Pancreas (tissue), 10 donors: ENCODE measurements at places on chromosomes 5 and 9. TPM values are rescaled to one million over a fixed set of nuclear protein-coding genes. Genes with fewer than 3 reads are reported as not detected.
A peak's percentile ranks its signal among the peaks of the same experiment; 100 is the strongest.

Gene COQ4
- 27.9 TPM for total RNA-seq

Gene PHF24
- 0.06 TPM for total RNA-seq

Gene SLC6A7
- not detected for total RNA-seq

Gene APC
- 20.6 TPM for total RNA-seq

Gene S1PR3
- total RNA-seq, result 4.1 TPM

Gene KLHL3
- total RNA-seq, result 4.7 TPM

Gene CBY3
- not detected for total RNA-seq

Gene HARS1
- 30.9 TPM for total RNA-seq

Gene C9orf57
- total RNA-seq, result not detected

Gene ADAMTS16
- total RNA-seq, result 2.9 TPM

GRCh38 chr5:89545626-89546025 lies 662.6 kb upstream of the MEF2C start:
- H3K4me3 ChIP-seq, result no peak overlapping the region
- H3K27me3 ChIP-seq, result no peaks in the 10 kb centered on the region
- H3K4me1 ChIP-seq, result no peaks in the 10 kb centered on the region
- no peak overlapping the region for H3K27ac ChIP-seq
- DNase-seq, result no peak
- H3K36me3 ChIP-seq, result no peaks in the 10 kb centered on the region

- H3K4me1 ChIP-seq, result no peaks in the 10 kb centered on the region
- no peak for DNase-seq
- H3K27ac ChIP-seq, result no peak overlapping the region
- H3K4me3 ChIP-seq, result no peak overlapping the region
- H3K36me3 ChIP-seq, result no peaks in the 10 kb centered on the region
Observed at GRCh38 chr5:71996789-71997188, 110.5 kb upstream of the MAP1B start.

DNA sequence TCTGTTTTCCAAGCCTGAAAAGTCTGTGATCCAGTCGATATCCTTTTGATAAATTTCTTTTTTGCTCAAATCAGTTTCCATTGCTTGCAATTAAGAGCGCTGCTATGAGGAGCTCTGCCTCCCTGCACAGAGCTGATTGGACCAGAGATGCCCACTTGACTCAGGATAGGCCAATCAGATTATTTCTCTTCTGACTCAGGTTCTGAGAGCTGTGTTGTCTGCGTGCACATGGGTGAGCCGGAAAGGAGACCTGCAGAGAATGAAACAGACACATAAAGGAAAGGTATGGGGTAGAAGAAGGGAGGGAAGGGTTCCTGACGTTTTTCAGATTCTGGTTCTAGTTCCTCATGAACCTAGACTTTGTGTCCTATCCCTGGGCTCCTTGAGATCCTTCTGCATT lies 15.8 kb upstream of the FABP6 start:
- H3K27ac ChIP-seq, result no peak overlapping the region
- no peaks in the 10 kb centered on the region for H3K4me1 ChIP-seq
- H3K4me3 ChIP-seq, result no peak overlapping the region
- no peaks in the 10 kb centered on the region for H3K27me3 ChIP-seq
- DNase-seq, result no peak

DNA sequence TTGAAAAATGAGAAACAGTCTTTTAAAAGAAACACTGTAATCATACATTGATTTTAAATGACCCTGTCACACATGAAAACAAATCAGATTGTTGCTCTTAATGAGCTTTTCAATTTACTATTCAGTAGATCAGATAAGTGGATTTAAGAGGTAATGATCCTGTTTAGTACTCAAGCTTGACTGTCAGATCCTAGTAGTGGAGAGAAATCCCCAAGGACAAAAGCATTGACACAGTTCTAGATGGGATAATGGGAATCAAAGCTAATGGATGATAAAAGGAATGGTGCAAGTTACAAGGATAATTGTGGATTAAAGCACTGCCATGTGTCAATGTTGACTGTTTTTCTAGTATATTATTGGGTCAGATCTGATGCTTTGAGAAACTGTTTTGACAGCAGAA lies 142.3 kb upstream of the TLX3 start:
- no peak overlapping the region for H3K27ac ChIP-seq
- H3K4me1 ChIP-seq, result no peaks in the 10 kb centered on the region

- no peaks in the 10 kb centered on the region for H3K36me3 ChIP-seq
- H3K27me3 ChIP-seq, result no peaks in the 10 kb centered on the region
- no peaks in the 10 kb centered on the region for H3K4me1 ChIP-seq
- no peak overlapping the region for H3K27ac ChIP-seq
Observed at GRCh38 chr9:20040991-20041696, 252.3 kb upstream of the SLC24A2 start.

- DNase-seq, result no peak
- peak overlapping the region; percentile 70 for H3K27ac ChIP-seq
- H3K36me3 ChIP-seq, result no peaks in the 10 kb centered on the region
- peaks cover 5% of the 10 kb centered on the region for H3K4me1 ChIP-seq
Observed at GRCh38 chr9:99103054-99103895, 1.6 kb upstream of the TGFBR1 start.

GRCh38 chr5:149211566-149211965 lies 60.1 kb upstream of the AFAP1L1 start:
- no peak overlapping the region for H3K4me3 ChIP-seq
- no peaks in the 10 kb centered on the region for H3K36me3 ChIP-seq
- no peak overlapping the region for H3K27ac ChIP-seq
- H3K4me1 ChIP-seq, result no peaks in the 10 kb centered on the region

GRCh38 chr5:88702332-88702731 lies 180.7 kb downstream of the MEF2C start:
- H3K4me1 ChIP-seq, result no peaks in the 10 kb centered on the region
- no peak for DNase-seq
- H3K27ac ChIP-seq, result no peak overlapping the region
- H3K36me3 ChIP-seq, result no peaks in the 10 kb centered on the region
- no peak overlapping the region for H3K4me3 ChIP-seq

DNA sequence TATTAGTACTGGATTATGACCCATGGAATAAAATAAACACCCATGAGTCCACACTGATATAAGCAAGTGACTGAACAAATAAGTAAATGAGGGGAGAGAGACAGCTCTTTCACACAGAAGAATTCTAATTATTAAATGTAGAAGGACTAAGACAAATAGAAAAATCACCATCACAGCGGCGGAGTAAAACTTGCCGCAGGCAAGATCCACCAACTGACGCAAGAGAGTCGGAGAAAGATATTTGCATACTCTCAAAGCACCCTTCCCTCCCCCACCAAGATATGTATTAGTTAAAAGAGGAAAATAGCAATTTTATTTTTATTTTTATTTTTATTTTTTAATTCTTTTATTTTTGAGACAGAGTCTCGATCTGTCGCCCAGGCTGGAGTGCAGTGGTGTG lies 14.6 kb upstream of the N4BP3 start:
- H3K27me3 ChIP-seq, result no peaks in the 10 kb centered on the region
- DNase-seq, result no peak
- H3K4me3 ChIP-seq, result no peak overlapping the region

DNA sequence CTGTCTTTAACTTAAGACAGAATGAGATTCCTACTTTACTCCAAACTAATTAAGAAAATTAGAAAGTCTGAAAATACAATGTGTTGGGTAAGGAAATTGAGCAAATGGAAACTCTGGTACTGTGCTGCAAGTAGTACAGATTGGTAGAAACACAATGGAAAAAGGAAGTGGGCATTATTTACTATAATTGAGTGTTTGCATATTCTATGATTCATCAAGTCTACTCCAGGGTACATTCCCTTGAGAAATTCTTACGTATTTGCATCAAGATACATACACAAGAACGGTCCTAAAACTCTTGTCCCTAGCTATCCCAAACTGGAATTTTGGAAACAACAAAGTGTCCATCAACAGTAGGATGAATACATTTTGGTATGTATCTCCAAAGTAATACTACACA lies 123.5 kb upstream of the TARS1 start:
- no peak overlapping the region for H3K4me3 ChIP-seq
- H3K4me1 ChIP-seq, result no peaks in the 10 kb centered on the region
- no peaks in the 10 kb centered on the region for H3K27me3 ChIP-seq
- no peak for DNase-seq
- H3K36me3 ChIP-seq, result no peaks in the 10 kb centered on the region

DNA sequence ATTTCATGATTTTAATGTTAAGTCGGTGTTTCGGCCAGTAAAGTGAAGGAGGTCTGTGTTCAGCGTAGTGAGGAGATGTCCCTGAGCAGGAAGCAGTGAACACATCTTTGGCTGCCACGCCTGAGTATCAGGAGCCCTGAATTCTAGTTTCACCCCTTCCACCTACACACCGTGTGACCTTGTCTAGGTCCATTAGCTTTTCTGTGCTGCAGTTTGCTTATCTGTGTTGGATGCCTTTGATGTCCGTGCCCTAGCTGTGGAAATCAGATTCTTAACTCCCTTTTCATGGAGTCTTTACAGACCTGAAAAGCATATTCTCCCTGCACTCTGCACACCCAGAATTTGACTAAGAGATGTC lies 601 bp downstream of the FBXO38 start:
- peaks cover 25% of the 10 kb centered on the region for H3K4me1 ChIP-seq
- no peaks in the 10 kb centered on the region for H3K27me3 ChIP-seq
- DNase-seq, result no peak
- H3K27ac ChIP-seq, result peak overlapping the region; percentile 69

DNA sequence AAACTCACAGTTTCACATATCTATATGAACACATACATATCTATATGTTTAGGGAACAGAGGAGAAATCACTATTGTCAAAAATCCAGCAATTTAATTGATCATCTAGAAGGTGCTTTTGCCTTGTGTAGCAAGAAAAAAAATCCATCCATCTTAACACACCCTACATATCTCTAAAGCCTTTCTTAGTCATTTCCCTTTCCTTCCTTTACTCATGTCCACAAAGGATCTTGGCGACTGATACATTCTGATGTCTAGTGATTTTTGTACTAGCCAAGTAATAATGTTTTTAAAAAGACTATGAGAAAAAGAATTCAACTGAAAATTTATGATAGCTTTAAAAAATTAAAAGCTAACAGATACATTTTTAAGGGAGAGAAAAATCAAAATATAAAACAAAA lies 22.5 kb downstream of the ZDHHC21 start:
- H3K36me3 ChIP-seq, result no peaks in the 10 kb centered on the region
- H3K27ac ChIP-seq, result no peak overlapping the region
- peaks cover 7% of the 10 kb centered on the region for H3K4me1 ChIP-seq
- H3K4me3 ChIP-seq, result no peak overlapping the region
- H3K27me3 ChIP-seq, result no peaks in the 10 kb centered on the region

GRCh38 chr9:134716067-134716466 lies 74.5 kb downstream of the COL5A1 start:
- no peak overlapping the region for H3K4me3 ChIP-seq
- no peaks in the 10 kb centered on the region for H3K36me3 ChIP-seq
- no peaks in the 10 kb centered on the region for H3K27me3 ChIP-seq

- no peaks in the 10 kb centered on the region for H3K36me3 ChIP-seq
- peaks cover 3% of the 10 kb centered on the region for H3K4me1 ChIP-seq
- H3K27me3 ChIP-seq, result no peaks in the 10 kb centered on the region
- H3K4me3 ChIP-seq, result no peak overlapping the region
- H3K27ac ChIP-seq, result no peak overlapping the region
- no peak for DNase-seq
Observed at GRCh38 chr9:120872791-120873502, 4.0 kb downstream of the PHF19 start.

DNA sequence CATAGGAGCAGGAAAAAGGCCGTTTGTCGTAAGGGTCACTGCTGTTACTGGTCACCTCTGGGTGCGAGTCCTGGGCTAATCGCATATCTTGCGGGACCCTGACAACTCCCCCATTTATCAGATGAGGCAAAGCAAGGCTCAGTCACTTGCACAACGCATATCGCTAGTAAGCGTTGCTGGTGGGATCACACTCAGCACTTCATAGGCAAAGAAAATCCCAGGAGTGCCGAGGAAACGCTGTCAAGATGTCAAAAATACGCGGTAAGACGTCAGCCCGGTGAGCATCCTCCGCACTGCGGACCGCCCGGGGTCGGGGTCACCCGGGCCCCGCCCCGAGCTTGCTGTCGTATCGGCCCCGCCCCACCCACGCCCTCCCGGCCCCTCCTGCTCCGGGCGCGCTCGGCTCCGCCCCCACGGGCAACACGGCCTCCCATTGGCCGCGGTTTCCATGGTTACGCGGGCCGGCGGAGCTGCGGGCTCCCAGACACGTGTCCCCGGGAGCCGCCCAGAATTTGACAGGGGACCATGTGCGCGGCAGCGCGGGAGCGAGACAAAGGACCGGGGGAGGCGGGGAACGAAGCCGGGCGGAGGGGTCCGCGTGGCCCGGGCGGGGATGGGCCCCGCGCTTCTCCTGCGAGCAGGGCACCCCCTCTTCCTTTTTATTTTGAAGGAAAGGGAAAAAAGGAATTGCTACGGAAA lies 80.2 kb upstream of the IER5L start:
- no peaks in the 10 kb centered on the region for H3K36me3 ChIP-seq
- peak overlapping the region; percentile 35 for H3K4me3 ChIP-seq
- peaks cover 4% of the 10 kb centered on the region for H3K4me1 ChIP-seq
- no peak overlapping the region for H3K27ac ChIP-seq
- peaks cover 16% of the 10 kb centered on the region for H3K27me3 ChIP-seq

- H3K4me1 ChIP-seq, result peaks cover 16% of the 10 kb centered on the region
- no peaks in the 10 kb centered on the region for H3K36me3 ChIP-seq
- peak overlapping the region; percentile 21 for H3K27ac ChIP-seq
- no peaks in the 10 kb centered on the region for H3K27me3 ChIP-seq
- DNase-seq, result no peak
- no peak overlapping the region for H3K4me3 ChIP-seq
Observed at GRCh38 chr9:96052686-96053085, 177.2 kb downstream of the ERCC6L2 start.

- H3K27ac ChIP-seq, result no peak overlapping the region
- no peak for DNase-seq
Observed at GRCh38 chr5:133382661-133383579, 229.4 kb downstream of the FSTL4 start.

- H3K36me3 ChIP-seq, result no peaks in the 10 kb centered on the region
- H3K4me1 ChIP-seq, result no peaks in the 10 kb centered on the region
- no peak overlapping the region for H3K4me3 ChIP-seq
- H3K27me3 ChIP-seq, result no peaks in the 10 kb centered on the region
Observed at GRCh38 chr9:114722081-114722621, 40.2 kb upstream of the TEX48 start.

- H3K4me3 ChIP-seq, result no peak overlapping the region
- H3K27ac ChIP-seq, result no peak overlapping the region
- H3K4me1 ChIP-seq, result peaks cover 8% of the 10 kb centered on the region
Observed at GRCh38 chr5:111656580-111656979, 100.4 kb downstream of the NREP start.

GRCh38 chr9:125867751-125868415 lies 120.7 kb downstream of the PBX3 start:
- H3K27me3 ChIP-seq, result no peaks in the 10 kb centered on the region
- no peaks in the 10 kb centered on the region for H3K36me3 ChIP-seq
- H3K4me3 ChIP-seq, result no peak overlapping the region
- no peaks in the 10 kb centered on the region for H3K4me1 ChIP-seq
- no peak for DNase-seq

GRCh38 chr9:70948744-70949143 lies 172.7 kb downstream of the TRPM3 start:
- H3K4me1 ChIP-seq, result no peaks in the 10 kb centered on the region
- H3K36me3 ChIP-seq, result no peaks in the 10 kb centered on the region
- H3K27ac ChIP-seq, result no peak overlapping the region
- H3K27me3 ChIP-seq, result no peaks in the 10 kb centered on the region
- H3K4me3 ChIP-seq, result no peak overlapping the region
- DNase-seq, result no peak

- no peaks in the 10 kb centered on the region for H3K27me3 ChIP-seq
- no peaks in the 10 kb centered on the region for H3K36me3 ChIP-seq
- no peaks in the 10 kb centered on the region for H3K4me1 ChIP-seq
- no peak overlapping the region for H3K27ac ChIP-seq
Observed at GRCh38 chr9:36867241-36867640, 166.8 kb downstream of the PAX5 start.
